Parietal lobe (tissue), 2 donors: ENCODE measurements at places on chromosomes 3 and 15. TPM values are rescaled to one million over a fixed set of nuclear protein-coding genes. Genes with fewer than 3 reads are reported as not detected.

The GRM2 gene
- total RNA-seq, result 17.5 TPM

The ILDR1 gene
- total RNA-seq, result not detected

The NOX5 gene
- 0.63 TPM for total RNA-seq

The NAA80 gene
- 10.3 TPM for total RNA-seq

The KLHL6 gene
- total RNA-seq, result 0.63 TPM

The AADACL2 gene
- total RNA-seq, result not detected

The ACOX2 gene
- total RNA-seq, result 3.4 TPM

The ACAN gene
- total RNA-seq, result 0.31 TPM

The SIAH2 gene
- 26.0 TPM for total RNA-seq

The CRYGS gene
- 7.2 TPM for total RNA-seq

The CPN2 gene
- not detected for total RNA-seq
